Small intestine (tissue), 16 donors: ENCODE measurements at places on chromosomes 1 and 21. TPM values are rescaled to one million over a fixed set of nuclear protein-coding genes. Genes with fewer than 3 reads are reported as not detected.

The RGSL1 gene
- not detected for polyA plus RNA-seq

DNA sequence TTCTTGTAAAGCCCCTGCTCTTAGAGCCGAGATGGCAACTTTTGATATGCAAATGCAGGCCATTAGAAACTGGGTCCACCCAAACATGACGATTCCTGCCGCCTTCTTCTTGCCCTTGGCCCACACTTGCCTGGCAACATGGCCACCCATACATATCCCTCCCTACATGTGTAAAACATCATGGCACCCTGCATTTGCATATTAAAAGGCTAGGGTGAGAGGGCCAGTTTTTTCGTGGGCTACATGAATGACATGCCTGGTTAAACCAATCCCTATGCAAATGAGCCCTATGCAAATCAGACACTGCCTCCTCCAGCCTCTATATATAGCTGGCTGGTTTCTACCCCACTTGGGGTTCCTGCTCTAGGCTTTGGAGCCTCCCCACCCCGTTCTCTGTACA is 18.8 kb downstream of the PLA2G2A start:
- H3K4me3 ChIP-seq = no peak overlapping the region
- H3K27me3 ChIP-seq = no peaks in the 10 kb centered on the region
- no peaks in the 10 kb centered on the region for H3K4me1 ChIP-seq
- no peak overlapping the region for H3K27ac ChIP-seq

GRCh38 chr1:23392125-23392855 is 22.7 kb upstream of the ZNF436 start:
- no peak overlapping the region for H3K4me3 ChIP-seq
- no peaks in the 10 kb centered on the region for H3K4me1 ChIP-seq
- DNase-seq = no peak

DNA sequence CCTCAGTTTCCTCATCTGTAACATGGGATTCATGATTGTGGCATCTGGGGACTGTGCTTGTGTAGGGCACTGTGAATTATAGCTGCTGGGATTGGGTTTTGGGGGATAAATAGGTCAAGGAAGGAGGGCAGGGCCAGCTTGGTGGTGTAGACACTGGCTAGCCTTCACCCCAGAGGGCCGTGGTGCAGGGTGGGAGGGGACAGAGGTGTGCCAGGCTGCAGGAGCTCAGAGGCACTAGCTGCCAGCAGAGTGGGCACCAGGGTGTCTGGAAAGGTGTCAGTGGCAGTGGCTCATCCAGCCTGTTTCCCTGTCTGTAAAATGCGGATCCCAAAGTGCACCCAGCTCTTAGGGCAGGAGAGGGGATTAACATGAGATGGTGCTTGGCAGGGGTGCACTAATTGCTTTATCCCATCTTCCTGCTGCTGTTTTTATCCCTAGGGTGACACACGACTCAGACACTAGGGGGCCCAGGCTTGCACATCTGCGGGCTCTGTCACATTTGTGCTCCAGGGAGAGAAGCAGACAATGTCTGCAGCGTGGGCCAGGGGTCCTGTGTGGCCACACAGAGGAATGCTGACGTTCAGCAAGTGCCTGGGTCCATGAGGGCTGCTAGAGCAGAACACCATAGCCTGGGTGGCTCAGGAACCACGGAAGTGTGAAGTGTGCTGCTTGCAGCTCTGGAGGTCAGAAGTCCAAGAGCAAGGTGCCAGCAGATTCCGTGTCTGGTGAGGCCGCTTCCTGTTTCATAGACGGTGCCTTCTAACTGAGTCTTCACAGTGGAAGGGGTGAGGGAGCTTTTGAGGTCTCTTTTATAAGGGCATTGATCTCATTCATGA is 19.3 kb downstream of the OBSCN start:
- H3K4me1 ChIP-seq = peaks cover 2% of the 10 kb centered on the region
- peaks cover 38% of the 10 kb centered on the region for H3K36me3 ChIP-seq
